ENCODE measurements at places on chromosomes 16 and 17.

DNA sequence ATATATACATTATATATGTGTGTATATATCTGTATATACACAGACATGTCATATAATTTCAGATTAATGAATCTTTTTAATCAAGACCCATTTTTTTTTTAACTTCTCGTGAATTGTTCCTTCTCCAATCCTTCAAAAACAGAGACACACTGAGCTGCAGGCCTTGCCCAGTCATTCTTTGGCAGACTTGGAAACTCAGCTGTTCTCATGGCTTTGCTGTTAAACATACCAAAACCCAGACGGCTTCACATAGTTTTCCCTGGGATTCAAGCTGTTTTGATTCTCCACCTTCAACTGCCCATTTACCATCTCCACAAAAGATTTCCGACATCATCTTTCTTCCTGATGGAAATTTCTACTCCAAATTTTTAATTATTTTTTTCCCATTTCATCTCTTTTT is 148.7 kb downstream of the KCNJ2 start:
- no peak for DNase-seq
- no peaks in the 10 kb centered on the region for H3K36me3 ChIP-seq
- H3K27ac ChIP-seq: no peak overlapping the region
- no peaks in the 10 kb centered on the region for H3K27me3 ChIP-seq

DNA sequence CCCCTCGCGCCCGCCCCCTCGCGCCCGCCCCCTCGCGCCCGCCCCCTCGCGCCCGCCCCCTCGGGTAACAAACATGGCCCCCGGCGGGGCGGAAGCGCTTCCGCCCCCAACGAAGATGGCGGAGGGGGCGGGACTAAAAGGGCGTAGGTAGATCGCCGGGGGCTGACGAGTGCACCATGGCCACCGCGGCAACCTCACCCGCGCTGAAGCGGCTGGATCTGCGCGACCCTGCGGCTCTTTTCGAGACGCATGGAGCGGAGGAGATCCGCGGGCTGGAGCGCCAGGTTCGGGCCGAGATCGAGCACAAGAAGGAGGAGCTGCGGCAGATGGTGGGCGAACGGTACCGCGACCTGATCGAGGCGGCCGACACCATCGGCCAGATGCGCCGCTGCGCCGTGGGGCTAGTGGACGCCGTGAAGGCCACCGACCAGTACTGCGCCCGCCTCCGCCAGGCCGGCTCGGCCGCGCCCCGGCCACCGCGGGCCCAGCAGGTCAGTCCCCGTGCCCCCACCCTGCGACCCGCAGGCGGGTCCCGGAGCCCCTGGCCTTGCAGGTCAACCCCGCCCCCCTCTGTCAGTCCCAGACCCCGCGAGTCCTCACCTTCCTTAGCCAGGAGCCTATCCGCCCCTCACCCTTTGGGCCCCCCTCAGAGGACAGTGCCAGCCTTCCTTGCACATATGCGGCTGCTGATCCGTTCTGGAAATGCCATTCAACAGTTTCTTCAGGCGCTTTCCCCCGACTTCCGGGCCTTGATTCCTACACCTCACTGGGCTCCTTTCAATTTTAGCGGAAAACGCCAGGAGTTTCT is at the start of gene COG1:
Gene COG1 (plus strand): TSS at position 162 of the 808 bp plus-strand sequence. CDS start 15 bp downstream, at position 177.
- peak within 1 kb of the TSS; percentile 95 for H3K27ac ChIP-seq
- peak within 1 kb of the TSS; percentile 90 for H3K4me3 ChIP-seq
- no peaks in the 10 kb centered on the region for H3K27me3 ChIP-seq
- peaks cover 61% of the 10 kb centered on the region for H3K4me1 ChIP-seq
- peak; percentile 81 for DNase-seq

GRCh38 chr17:4331614-4332013 is 34.9 kb downstream of the UBE2G1 start:
- H3K4me1 ChIP-seq: peaks cover 21% of the 10 kb centered on the region
- H3K27me3 ChIP-seq: no peaks in the 10 kb centered on the region
- no peak for DNase-seq
- H3K27ac ChIP-seq: no peak overlapping the region
- H3K4me3 ChIP-seq: no peak overlapping the region

DNA sequence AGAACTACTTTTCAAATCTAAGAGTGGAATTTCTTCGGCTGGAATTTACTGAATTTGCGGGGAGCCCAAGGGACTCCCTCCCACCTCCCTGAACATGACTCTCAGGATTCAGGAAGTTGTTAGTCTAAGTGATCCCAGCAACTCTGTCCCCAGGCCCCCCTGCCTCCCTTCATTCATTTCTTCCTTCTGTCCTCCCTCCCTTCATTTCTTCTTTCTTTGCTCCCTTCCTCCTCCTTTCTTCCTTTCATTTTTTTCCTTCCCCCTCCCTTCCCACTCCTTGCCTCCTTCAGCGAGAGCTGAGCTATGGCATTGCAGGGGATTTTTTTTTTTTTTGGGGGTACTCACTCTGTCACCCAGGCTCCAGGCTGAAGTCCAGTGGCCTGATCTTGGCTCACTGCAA is 10.9 kb upstream of the JUP start:
- H3K27ac ChIP-seq: no peak overlapping the region
- no peaks in the 10 kb centered on the region for H3K27me3 ChIP-seq
- H3K36me3 ChIP-seq: 0 out of 3 replicates have a peak, but pooled peaks cover 4% of the 10 kb centered on the region
- no peak for DNase-seq
- no peak overlapping the region for H3K4me3 ChIP-seq

DNA sequence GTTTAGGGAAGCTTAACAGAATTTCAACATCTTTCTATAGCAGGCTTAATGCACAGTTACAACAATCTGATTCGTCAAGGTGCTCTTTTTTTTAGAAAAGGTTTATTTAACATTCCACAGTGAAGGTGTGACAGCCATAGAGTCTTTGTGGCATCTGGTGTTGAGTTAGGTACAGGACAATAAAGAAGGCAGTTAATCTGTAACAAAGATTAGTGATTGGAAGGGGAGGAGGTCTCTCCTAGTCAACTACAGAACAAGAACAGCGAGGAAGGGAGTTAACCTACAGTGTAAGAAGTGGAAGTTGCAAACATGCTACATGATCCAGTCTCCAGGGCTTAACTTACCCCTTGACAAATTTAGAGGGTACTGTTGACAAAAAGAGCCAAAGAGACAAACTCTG is 3.0 kb upstream of the ZDHHC7 start:
- H3K36me3 ChIP-seq: no peaks in the 10 kb centered on the region
- peaks cover 53% of the 10 kb centered on the region for H3K4me1 ChIP-seq
- DNase-seq: peak; percentile 48
- H3K27ac ChIP-seq: no peak overlapping the region

- H3K27ac ChIP-seq: no peak overlapping the region
- H3K4me3 ChIP-seq: no peak overlapping the region
- H3K4me1 ChIP-seq: peaks cover 58% of the 10 kb centered on the region
- H3K27me3 ChIP-seq: peaks cover 8% of the 10 kb centered on the region
These were observed 6.1 kb downstream of the MYCBPAP start for GRCh38 chr17:50514388-50514787.

- H3K4me1 ChIP-seq: peaks cover 16% of the 10 kb centered on the region
- no peak for DNase-seq
- H3K4me3 ChIP-seq: no peak overlapping the region
- H3K27ac ChIP-seq: no peak overlapping the region
These were observed 163.1 kb upstream of the NOL11 start for GRCh38 chr17:67554634-67555033.

- H3K4me3 ChIP-seq: no peak overlapping the region
- peaks cover 19% of the 10 kb centered on the region for H3K36me3 ChIP-seq
- H3K27me3 ChIP-seq: no peaks in the 10 kb centered on the region
- peak; percentile 46 for DNase-seq
- H3K27ac ChIP-seq: no peak overlapping the region
These were observed 67.9 kb downstream of the ZZEF1 start for GRCh38 chr17:4074831-4075495.

GRCh38 chr17:12738624-12739023 is 50.7 kb upstream of the ARHGAP44 start:
- DNase-seq: no peak
- H3K4me3 ChIP-seq: no peak overlapping the region
- H3K4me1 ChIP-seq: no peaks in the 10 kb centered on the region
- no peak overlapping the region for H3K27ac ChIP-seq

DNA sequence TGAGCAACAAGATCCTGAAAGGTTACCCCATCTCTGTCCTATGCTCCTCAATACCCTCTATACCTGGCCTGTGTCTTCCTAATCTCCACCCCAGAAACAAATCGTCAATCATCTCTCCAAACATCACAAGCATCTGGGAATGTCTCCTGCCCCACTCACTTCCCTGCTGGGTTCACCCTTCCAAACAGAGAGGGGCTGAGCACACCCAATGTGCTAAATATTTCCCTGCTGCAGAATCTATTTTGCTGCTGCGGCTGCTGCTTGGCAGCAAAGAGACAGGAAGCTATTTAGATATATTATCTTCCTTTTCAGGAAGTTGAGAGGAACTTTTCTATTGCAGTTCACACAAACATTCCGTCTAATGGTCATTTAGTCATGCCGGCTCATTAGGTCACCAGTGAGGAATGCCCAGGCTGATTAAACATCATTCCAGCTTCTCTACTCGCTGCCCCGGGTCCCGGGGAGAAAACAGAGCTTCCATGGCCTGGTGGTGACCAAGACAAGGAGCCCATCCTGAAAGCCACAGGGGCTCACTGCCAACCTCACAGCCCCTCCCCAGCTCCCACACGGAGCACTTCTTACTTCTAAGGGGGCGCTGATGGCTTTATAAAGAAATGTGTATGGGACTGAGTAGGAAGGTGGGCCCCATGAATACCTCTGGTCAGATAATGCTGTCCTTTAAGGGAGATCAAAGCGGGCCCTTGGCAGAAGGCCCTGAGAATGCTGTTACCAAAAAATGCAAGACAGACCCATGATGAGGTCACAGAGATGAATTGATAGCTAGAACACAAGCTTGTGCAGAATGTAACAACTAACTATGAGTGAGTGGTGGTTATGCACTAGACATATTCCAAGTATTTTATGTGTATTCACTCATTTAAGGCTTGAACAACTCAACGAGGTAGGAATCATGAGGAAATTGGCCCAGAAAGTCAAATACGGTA is 218.3 kb downstream of the SOX9 start:
- peaks cover 55% of the 10 kb centered on the region for H3K4me1 ChIP-seq
- no peaks in the 10 kb centered on the region for H3K27me3 ChIP-seq

DNA sequence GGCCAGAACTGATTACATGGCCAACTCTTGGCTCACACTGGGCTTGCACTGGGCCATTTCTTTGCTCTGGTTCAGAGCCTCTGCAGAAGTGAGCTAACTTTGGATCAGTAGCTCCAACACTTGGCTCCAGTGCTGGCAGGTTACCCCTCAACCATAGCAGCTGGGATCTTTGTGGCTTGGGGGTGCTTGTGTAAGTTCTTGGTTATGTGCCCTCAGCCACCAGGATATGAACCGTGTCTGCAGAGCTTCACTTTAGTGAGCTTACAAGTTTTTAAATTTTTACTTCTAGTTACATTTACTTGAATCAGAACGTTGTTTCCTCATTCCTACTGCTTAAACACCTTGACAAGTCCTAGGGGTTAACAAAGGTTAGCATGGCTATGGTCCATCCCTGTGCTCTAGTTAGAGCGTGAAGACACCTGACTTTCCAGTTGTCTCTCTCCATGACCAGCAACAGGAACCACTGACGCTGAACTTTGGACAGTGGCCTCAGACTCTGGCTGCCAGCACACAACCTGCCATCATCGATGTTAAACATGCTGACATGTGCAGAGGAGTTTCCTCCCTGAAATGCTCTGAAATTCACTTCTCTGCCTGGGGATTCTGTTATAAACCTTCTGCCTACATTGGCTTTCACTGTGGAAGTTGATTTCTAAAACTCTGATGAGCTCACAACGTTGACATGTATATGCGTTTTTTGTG is 4.1 kb downstream of the PDF start:
- peaks cover 60% of the 10 kb centered on the region for H3K4me1 ChIP-seq
- no peaks in the 10 kb centered on the region for H3K27me3 ChIP-seq
- peak overlapping the region; percentile 68 for H3K27ac ChIP-seq
- peak overlapping the region; percentile 13 for H3K4me3 ChIP-seq

DNA sequence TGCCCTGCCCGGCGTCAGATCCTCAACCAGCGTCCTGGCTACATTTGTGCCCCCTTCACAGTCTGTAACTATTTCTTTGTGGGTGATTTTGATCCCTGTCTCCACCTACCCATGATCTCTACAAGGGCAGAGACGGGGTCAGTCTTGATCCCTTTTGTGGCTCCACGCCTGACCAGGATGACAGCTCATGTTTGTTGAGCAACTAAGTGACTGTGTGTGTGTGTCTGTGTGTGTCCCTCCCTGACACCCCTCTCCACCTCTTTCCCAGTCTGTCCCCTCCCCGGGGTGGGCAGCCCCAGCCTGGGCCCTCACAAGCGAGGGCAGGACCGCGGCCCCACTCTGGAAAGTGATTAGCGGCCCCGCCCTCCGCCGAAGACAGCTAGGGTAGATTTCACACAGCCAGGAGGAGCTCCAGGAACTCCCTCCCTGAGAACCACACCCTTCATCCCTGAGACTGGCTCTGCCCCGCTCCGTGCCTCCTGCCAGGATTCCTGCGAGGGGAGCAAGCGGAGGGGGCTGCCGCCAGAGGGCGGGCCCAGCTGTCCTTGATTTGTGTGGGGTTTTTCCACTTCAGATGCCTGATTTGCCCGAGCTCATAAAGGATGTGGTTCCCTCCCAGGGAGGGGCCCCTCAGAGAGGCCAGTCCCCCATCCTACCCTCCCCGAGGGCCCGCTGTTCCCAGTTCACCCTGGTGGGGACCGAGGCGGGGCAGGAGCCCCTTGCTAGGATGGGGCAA is 5.3 kb upstream of the HS3ST6 start:
- H3K4me3 ChIP-seq: no peak overlapping the region
- peaks cover 19% of the 10 kb centered on the region for H3K27me3 ChIP-seq
- peak; percentile 50 for DNase-seq
- no peak overlapping the region for H3K27ac ChIP-seq

DNA sequence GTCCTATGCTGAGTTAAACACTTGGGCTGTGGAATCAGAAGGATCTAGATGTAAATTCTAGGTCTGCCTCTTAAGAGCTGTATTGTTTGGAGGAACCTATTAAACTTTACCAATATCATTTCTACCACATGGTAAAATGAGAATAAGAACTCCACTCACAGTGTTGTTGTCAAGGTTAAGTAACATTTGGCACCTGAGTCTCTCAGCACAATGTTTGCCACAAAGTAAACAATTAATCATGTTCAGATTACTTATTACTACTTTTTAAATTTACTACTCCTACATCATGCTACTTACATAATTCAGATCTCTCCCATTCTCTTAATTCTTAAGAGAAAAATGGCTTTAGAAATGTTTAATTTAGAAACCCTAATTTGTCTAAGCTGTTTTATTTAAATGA is 305.9 kb downstream of the CA10 start:
- no peaks in the 10 kb centered on the region for H3K27me3 ChIP-seq
- H3K36me3 ChIP-seq: no peaks in the 10 kb centered on the region
- DNase-seq: no peak
- no peak overlapping the region for H3K27ac ChIP-seq

GRCh38 chr17:66445229-66445628 is 142.8 kb downstream of the PRKCA start:
- H3K27ac ChIP-seq: no peak overlapping the region
- H3K4me3 ChIP-seq: no peak overlapping the region
- no peak for DNase-seq
- H3K27me3 ChIP-seq: no peaks in the 10 kb centered on the region
- H3K4me1 ChIP-seq: peaks cover 73% of the 10 kb centered on the region
- no peaks in the 10 kb centered on the region for H3K36me3 ChIP-seq

DNA sequence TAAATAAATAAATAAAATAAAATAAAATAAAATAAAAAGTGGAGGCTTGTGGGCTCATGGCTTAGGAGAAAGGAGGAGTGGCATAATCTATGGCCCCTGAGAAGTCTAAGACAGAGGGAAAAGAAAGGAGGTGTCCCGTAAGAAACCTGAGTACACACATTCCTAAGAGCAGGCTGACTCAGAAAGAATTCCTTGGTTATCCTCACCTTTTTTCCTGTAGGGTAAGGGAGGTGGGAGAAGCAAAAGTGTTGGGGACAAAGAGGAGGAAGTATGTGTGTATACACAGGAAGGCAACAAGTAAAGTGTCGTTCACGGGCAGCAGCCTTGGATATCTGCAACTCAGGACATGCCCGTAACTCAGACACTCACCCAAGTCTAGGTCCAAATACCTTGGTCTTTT is 29.3 kb downstream of the MARF1 start:
- no peaks in the 10 kb centered on the region for H3K27me3 ChIP-seq
- H3K36me3 ChIP-seq: peaks cover 24% of the 10 kb centered on the region
- H3K4me1 ChIP-seq: peaks cover 72% of the 10 kb centered on the region
- no peak for DNase-seq
- no peak overlapping the region for H3K4me3 ChIP-seq
